ENCODE measurements at places on chromosomes 7 and 10.

DNA sequence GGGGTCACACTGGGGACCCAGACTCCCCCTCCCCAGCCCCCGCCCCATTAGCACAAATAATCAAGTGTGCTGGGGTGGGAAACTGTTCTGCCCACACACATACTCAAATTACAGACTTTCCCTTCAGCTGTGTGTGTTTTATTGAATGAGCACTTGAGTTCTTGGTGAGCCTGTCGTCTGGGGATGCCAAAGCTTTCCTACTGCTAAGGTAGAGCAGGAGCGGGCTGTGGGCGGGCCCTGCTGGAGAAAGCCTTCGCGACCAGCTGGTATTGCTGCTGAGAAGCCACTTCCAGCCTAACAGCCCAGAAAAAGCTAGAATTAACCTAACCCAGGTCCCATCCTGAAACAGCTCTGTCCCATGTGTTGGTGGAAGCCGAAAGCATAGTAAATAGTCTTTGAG, 87.0 kb upstream of the KMT2E start:
- peak; percentile 71 for DNase-seq

DNA sequence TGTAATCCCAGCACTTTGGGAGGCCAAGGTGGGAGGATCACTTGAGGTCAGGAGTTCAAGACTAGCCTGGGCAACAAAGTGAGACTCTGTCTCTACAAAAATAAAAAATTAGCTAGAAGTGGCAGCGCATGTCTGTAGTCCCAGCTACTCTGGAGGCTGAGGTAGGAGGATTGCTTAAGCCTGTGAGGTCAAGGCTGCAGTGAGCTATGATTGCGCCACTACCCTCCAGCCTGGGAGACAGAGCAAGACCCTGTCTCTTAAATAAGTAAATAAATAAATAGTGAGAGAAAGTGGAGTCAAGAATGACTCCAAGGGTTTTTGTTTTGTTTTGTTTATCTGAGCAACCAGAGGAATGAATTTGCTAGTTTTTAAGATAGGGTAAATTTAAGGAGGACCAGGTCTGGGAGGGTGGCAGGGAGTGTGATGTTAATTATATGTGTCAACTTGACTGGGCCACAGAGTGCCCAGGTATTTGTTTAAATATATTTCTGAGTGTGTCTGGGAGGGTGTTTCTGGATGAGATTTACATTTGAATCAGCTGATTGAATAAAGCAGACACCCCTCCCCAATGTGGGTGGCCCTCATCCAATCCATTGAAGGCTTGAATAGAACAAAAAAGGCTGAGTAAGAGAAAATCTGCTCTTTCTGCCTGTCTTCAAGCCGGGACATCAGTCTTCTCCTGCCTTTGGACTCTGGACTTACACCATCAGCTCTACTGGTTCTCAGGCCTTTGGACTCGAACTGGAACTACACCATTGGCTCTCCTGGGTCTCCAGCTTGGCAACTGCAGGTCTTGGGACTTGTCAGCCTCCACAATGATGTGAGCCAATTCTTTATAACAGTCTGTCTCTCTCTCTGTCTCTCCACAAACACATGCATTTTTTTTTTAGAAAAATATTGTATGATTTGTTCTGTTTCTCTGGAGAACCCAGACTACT, 23.5 kb downstream of the IMPDH1 start:
- no peak for DNase-seq

DNA sequence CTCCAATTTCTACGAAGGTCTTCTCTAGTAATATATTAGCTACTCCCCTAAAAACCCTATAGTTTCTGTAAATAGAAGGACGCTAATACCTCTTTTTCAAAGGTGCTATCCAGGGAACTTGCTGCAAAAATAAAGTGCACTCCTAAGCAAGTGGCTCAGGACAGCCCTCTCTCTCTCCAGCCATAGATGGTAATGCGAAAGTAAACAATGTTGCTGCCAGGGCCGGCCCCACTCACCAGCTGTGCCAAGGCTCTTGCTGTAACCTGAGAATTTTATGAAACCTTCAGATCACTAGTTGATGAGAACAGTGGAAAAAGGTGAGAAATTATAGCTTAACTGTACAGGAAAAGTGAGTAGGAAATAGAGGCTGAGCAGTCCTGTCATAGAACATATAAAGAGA, 10.9 kb upstream of the TAS2R39 start:
- no peak for DNase-seq

DNA sequence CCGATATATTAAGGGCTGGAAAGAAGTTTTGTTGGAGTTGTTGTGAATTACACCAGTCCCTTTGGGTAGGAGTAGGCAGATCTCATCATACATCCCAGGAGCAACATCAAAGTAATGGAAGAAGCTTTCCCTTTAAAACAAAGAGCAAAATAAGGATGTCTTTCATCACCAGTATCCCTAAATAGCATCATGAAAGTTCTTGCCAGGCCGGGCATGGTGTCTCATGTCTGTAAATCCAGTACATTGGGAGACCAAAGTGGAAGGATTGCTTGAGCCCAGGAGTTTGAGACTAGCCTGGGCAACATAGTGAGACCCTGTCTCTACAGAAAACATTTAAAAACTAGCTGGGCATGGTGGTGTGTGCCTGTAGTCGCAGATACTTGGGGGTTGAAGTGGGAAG, 38.7 kb downstream of the LRRC20 start:
- DNase-seq: no peak

GRCh38 chr10:44936314-44936975, 23.2 kb upstream of the RASSF4 start:
- DNase-seq: peak; percentile 63

DNA sequence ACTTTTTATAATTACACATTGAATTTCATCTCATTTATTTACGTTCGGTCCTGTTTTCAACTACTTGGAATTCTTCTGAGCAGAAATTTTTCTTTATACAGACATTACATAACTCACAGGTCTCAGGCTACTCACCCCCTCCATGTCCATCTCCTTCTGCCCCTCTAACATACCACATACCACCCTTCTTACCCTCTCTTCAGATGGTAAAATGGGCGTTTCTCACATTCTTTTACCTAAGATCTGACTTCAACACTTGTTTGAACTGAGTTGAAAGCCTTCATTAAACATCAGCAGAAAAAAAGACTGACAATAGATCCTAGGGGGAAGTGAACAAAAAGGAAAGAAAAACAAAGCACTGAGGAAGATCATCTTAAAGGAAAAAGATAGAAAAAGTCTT, 309.7 kb downstream of the CTNNA3 start:
- DNase-seq: no peak

GRCh38 chr10:77686096-77686495, 48.5 kb upstream of the KCNMA1 start:
- peak; percentile 14 for DNase-seq

DNA sequence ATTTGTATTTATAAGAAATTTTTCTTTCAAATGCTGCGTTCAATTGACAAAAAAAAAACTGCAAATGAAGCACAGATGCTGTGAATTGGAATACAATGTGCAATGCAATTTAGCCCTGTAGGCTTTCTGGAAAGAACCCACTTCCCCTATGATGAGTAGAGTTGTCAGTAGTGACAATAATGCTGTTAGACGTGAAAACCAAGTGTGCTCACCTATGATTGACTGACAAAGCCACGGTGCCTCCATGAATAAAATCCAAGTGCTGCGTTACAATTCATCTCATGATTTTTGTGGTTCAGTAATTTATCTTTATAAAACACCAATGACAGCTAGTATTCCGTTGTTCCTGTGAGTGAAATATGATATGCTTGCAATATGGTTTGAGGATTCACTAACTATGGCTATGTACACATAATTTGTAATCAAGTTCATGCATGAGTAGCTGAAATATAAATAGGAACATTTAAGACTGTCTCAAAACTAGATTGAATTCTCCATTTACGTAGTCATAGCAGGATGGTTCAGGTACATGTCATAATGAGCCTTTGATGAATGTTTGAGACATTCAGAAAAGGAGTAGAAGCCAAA, 1160.3 kb downstream of the CNTNAP2 start:
- no peak for DNase-seq

DNA sequence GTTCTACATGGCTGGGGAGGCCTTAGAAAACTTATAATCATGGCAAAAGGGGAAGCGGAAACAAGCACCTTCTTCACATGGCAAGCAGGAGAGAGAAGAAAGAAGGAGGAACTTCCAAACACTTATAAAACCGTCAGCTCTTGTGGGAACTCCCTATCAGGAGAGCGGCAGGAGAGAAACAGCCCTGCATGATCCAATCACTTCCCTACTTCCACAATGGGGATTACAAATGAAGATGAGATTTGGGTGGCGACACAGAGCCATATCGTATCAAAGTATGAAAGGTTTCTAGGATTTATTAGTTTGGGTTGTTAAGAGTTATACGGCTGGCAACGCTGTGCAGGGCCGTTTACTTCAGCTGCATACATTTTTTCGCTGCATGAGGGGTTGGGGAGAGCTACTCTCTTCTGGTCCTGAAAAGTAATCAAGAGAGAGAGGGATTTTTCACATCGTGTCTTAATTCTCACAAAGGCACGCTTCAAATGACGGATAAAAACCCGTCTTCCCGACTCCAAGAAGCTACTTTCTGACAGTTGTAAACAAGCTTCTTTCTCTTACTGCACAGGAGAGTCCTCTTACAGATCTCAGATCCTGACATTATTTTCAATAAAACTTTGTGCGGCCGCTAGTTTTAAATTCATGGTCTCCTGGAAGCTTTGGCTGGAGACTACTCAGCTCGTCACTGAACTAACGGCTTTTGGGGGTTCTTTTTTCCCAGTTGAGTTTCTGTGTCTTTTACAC, 751 bp upstream of the GTPBP10 start:
- DNase-seq: peak; percentile 50

- no peak for DNase-seq
Observed at GRCh38 chr10:122331615-122332446, 42.7 kb upstream of the PLEKHA1 start.

GRCh38 chr10:30063099-30063498, 3.7 kb upstream of the JCAD start:
- DNase-seq: no peak

- no peak for DNase-seq
Observed at GRCh38 chr7:157585113-157585861, 248.5 kb downstream of the DNAJB6 start.

GRCh38 chr10:73136627-73137026, 26.4 kb downstream of the NUDT13 start:
- DNase-seq: no peak

DNA sequence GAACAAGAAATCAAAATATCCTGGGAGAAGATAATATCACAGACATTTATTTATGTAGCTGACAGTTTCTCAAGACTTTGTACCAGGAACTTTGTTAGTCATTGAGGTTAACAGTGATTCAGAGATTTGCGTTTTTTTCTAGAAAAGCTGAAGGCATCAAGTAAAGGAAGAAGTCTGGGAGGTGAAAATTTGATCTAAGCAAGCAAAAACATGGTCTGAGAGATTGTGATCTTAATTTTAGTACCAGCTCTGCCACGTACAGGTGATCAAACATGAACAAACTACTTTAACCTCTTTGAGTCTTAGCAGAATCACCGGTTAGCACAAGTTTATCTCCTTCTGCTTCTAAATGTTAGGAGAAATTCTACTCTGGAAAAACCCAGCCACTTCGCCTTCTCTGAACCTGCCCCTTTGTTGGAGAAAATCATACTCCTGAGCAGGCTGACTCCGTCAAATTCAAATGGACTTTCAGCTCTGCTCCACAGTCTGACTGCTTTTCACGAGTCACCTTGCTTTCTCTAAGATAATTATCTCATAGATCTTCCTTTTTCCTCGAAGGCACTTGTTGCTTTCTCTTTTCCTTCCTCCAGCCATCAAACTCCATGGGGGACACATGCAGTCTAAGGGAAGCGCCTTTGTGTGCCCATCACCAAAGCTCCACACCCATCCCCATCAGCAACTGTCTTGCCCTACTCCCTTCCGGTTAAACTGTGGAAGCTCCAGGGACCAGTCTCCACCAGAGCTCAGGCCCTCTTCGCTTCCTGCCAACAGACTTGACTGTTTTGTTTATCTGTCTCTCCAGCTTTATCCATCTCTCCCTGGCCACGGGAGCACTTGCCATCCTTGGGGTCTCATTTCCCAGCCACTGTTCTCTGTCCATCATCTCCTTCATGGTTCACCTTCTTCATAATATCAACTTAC, 86.3 kb downstream of the PRKCQ start:
- DNase-seq: peak; percentile 14

- no peak for DNase-seq
Observed at GRCh38 chr7:34807548-34808340, 149.7 kb downstream of the NPSR1 start.

DNA sequence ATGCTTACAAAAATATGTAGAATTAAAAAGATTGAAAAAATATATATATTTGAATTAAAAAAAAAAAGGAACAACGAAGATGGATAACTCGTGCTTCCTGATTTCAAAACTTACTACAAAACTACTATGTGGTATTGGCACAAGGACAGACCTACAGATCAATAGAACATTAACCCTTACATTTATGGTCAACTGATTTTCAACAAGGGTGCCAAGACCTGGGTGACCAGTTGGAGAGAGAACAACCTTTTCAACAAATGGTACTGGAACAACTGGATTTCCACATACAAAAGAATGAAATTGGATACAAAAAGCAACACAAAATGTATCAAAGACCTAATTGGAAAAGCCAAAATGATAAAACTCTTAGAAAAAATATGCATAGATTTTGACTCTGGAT, 10.1 kb downstream of the AP3M1 start:
- no peak for DNase-seq

DNA sequence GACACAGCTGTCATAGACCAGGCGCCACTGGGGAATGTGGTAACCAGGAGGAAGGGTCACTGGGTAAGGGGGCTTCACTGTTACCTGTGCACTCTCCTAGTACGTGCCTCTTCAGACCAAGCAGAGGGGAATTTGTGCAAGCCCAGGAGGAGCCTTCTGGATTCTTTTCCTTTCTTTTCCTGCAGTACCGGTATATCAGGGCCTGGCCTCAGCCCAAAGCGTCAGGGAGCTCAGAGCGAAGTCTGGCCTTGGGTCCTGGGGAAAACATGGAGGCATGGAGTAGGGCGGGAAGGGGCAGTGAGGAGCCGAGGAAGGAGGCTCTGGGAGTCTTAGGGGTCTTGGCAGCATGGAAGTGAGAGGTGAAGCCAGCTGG, 133.6 kb upstream of the GDF10 start:
- no peak for DNase-seq

GRCh38 chr10:33056828-33057596, 99.0 kb upstream of the ITGB1 start:
- peak; percentile 35 for DNase-seq

DNA sequence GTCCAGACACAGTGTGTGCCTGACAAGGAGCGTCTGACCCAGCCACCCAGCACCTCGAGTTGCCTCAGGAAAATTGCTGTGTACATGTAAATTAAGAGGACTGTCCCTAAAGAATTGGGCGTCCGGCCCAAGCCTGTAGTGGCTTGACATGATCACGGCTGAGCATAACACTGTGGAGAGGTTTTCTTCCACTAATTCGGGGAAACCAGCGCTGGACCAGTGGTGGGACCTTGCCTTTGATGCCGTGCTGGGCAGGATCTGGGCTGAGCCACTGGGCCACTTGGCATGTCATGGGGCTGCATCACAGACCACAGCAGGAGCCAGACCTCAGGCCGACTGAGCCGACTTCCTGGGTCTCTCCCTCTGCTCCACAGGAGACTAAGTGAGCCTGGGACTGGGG, 282.5 kb downstream of the GLRX3 start:
- no peak for DNase-seq

- no peak for DNase-seq
Observed at GRCh38 chr10:2020836-2021235, 283.5 kb upstream of the ADARB2 start.

GRCh38 chr7:12865593-12865992, 178.2 kb downstream of the ARL4A start:
- no peak for DNase-seq

GRCh38 chr7:125563964-125564529, 634.4 kb upstream of the POT1 start:
- peak; percentile 16 for DNase-seq
